Left colon (tissue), 2 donors: ENCODE measurements at places on chromosomes 3 and 15. TPM values are rescaled to one million over a fixed set of nuclear protein-coding genes. Genes with fewer than 3 reads are reported as not detected.

GRCh38 chr3:62364191-62364590 lies 9.2 kb downstream of the FEZF2 start:
- no peak for DNase-seq

The PTX3 gene
- 2.1 TPM for total RNA-seq

- DNase-seq: no peak
Observed at GRCh38 chr3:158148218-158148617, 38.3 kb downstream of the RSRC1 start.

DNA sequence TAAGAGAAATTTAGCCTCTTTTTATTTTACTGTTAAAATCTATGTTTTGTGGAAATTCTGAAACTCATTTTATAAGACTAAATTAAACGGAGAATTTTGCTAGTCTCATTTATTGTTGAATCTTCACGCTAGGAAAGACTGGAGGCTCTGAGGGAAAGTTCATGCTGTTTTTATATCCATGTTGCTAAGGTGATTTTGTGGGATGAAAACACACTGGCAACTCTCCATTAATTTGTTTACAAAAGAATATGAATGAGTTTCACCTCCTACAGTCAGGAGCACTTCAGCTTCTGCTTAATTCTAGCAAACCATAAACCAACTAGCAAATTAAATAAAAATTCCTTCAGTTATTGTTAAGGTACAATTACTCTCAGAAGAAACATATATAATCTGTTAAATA lies 195.4 kb downstream of the RAP2B start:
- DNase-seq: no peak

GRCh38 chr15:89230277-89230676 lies 8.9 kb upstream of the RLBP1 start:
- DNase-seq: no peak
